NCI-H2029 treated with DMSO at 0.1 percent for 48 hours (cell line): ENCODE measurements at places on chromosomes 3 and 15.

- DNase-seq, result no peak
Measured at GRCh38 chr3:135598597-135598996, 366.9 kb upstream of the PPP2R3A start.

GRCh38 chr3:135756106-135756668 lies 209.3 kb upstream of the PPP2R3A start:
- no peak for DNase-seq

DNA sequence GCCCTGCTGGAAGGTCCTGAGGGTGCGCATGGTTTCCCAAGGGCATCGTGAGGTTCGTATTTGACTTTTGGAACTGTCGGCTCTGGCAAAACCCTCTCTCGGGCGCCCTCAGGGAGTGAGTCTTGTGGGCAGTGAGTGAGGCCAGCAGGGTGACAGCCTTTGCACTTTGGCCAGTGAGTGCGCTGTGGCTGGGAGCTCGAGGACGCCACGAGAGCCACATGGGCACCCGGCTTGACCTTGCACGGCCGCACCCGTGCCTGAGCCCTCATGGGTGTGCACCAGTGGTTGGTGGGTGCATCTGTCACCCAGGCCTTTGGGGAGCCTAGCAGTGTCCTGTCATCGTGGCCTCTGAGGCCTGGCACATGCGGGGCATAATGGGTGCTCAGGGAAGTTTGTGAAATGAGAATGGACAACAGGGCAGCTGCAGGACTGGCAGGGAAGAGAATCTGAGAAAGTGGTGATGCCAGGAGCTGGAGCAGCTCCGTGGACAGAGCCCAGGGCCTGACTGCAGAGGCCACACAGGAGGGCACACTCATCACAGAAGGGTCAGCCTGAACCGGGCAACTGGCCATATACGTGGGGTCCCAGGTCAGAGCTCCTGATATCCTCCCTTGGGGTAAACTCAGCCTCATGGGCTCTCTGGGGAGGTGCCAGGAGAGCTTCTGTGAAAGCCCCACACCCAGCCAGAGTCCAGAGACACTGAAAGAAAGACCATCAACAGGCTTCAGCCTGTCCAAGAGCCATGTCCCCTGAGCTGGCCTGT lies 30.4 kb upstream of the SNRPA1 start:
- DNase-seq, result no peak

DNA sequence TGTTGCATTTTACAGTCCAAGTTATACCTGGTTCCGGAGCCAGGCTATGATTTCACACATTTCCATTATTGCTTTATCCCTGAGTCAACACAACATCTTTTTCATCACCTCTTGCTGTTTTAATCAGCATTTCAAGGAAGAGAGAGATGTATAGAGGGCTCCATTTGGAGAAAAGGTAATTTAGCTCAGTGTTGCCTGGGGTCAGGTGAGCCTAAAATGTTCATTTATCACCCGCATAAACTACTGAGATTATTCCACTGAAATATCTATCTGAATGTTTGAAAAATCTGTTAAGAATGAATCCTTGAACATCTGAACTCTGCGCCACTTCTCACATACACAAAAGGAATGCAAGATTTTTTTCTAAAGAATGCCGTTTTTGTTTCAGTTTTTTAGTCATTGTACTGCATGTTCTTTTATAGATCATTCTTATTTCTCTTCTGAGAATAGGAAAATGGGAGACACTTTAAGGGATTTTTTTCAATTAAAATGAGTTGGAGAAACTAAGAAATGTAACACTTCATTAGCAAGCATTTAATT lies 51.5 kb upstream of the AGTR1 start:
- DNase-seq, result no peak

GRCh38 chr15:99703603-99704443 lies 29.4 kb downstream of the LYSMD4 start:
- DNase-seq, result no peak

- no peak for DNase-seq
Measured at GRCh38 chr15:56040081-56041035, 46.9 kb upstream of the NEDD4 start.

- DNase-seq, result no peak
Measured at GRCh38 chr15:96209285-96209735, 121.2 kb upstream of the NR2F2 start.

GRCh38 chr3:153273217-153273616 lies 111.2 kb downstream of the RAP2B start:
- DNase-seq, result no peak

GRCh38 chr3:180911876-180912303 lies 580 bp upstream of the FXR1 start:
- no peak for DNase-seq

DNA sequence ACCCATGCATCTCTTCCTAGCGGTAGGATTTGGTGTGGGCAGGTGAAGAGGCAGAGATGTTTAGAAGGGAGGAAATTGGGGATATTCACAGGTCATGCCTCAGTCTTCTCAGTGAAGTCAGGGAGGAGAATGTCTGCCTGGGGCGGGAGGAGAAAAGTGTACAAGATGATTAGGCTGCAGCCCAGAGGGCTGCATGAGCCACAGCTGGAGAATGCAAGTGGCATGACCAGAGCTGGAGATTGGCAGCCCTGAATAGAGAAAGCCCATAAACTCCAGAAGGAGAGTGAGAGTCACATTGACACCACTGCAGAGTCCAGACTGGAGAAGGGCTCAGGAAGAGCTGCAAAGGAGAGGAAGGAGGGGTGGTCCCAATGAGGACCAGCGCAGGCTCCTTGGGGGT lies 22.6 kb downstream of the PDHB start:
- DNase-seq, result no peak

GRCh38 chr3:170059447-170059846 lies 21.7 kb downstream of the GPR160 start:
- no peak for DNase-seq

GRCh38 chr3:148280623-148281242 lies 417.0 kb upstream of the AGTR1 start:
- DNase-seq, result no peak

DNA sequence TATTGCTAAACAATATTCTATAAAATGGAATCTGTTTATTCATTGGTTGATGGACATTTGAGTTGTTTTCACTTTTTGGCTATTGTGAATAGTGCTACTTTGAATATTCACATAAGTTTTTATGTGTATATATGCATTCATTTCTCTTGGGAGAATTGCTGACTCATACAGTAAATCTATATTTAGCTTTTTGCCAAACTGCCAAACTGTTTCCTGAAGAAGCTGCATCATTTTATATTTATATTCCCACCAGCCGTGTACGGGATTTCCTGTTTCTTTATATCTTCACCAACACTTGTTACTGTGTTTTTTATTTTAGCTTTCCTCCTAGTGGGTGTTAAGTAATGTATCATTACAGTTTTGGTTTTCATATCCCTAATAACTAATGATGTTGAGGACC lies 12.5 kb upstream of the TCAIM start:
- no peak for DNase-seq

DNA sequence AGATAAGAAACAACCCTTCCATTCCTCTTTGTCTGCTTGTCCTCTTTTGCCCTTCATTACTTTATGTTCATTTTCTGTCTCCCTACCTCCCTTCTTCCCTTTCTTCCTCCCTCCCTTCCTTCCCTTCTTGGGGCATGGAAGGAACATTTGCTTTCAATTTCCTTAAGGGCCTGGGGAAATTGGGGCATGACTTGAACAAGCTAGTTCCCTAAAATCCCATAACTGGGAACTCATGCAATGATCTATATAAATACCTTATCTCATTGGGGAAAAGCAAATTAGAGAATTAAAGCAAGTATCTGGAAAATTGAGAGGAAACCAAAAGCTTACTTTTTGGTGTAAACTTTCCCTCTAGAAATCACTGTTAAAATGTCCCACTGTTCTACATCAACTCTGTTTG lies 35.7 kb downstream of the BOC start:
- no peak for DNase-seq

DNA sequence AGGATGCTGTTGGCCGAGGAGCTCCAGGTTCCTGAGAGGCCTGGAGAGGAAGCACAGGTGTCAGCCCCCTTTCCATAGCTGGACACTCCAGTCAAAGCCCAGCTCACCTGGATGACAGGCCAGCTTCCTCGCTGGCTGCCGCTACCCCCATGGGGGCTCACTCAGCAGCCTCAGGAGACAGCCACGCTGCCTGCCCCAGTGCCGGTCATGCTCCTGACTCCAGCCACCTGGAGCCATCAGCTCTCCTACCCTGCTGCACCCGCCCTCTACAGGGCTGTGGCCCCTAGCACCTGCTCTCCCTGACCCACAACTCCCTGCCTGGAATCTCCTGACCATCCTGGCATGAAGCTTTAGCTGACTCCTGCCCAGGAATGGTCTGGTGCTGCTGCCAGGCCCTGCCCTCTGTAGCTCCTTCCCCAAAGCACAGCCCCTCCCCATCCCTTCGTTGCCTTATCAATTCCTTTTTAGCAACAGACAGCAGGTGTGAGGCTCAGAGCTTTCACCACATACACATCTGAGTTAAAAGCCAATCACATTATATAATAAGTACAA lies 94.2 kb downstream of the NUP210 start:
- no peak for DNase-seq

DNA sequence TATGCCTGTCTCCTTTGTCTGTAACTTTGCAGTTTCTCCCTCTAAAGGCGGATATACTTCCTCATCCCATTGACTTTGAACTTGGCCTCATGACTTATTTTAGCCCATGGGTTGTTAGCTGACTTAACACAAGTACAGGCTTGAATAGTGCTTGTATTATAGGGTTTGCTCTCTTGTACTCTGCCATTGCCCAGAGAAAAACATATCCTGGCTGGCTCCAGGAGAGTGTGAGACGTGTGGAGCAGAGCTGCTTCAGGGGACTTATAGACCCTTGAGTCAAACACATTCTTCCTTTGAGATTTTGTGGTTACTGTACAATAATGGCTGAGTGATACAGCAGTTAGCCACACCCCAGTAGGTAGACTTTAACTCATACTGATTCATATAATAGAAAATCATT lies 124.0 kb downstream of the RAP2B start:
- no peak for DNase-seq

DNA sequence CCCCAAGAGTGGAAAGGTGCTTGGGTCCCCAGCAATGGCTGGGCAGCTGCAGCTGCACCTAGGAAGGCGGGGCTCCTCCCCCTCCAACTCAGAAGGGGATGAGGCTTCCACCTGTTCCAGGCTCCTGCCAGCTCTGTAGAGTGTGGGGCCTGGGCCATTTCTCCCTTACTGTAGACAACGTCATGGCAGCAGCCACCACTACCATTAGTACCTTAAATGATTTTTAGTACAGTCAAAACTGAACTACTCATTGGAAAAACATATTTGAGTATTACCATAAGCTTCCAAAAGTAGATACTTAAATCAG lies 1274.2 kb upstream of the GBE1 start:
- DNase-seq, result no peak

DNA sequence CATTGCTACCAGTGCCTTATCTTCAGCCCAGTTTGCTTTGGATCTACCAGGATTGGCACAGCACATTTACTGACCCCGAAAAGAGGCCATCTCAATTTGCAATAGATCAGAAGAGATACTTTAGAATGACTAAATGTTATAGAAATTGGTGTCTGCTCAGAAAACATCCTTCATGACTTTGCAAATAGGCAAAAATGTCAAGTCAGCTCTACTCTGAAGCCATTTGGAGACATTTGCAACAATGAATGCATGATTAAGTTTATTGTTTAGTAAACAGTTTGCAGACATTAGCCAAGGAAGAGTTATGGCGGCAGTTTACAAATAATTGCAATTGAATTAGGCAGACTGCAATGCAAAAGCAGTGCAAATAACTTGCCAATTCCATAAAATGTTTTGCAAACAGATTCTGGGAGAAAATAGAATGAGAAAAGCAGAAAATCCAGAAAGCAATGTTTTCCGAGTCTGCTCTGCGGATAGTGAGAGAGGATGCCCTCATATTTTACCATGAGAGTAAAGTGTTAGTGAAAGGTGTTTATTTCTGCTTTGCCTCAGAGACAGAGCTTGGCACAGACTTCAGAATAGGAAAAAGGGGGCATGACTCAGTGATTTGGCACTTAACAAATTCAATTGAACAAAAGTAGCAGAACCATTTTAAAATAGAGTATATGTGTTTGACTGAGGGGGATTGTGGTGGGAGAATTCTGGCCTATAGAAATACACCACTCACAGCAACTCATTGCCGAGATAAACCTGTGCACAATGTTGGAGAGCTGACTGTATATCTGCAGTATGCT lies 334.9 kb upstream of the NR2F2 start:
- no peak for DNase-seq

GRCh38 chr3:95197661-95198060 lies 1134.8 kb downstream of the NSUN3 start:
- no peak for DNase-seq

DNA sequence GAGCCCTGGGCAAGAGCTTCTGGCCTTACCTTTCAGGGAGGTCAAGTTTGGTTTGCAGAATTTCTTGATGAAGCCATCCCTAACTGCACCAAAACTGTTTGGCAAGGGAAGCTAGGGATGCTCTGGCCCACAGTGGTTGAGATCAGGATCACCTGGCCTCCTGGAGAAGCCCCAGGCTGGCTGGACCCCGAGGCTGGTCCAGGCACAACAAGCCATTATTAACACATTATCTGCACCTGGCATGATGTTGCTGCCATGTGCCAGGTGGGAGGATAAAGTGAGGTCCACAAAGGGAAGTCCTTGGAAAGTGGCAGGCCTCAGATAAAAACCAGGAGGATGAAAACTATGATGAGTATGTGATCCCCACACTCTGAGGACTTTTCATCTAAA lies 35.9 kb upstream of the DUSP7 start:
- DNase-seq, result no peak

- DNase-seq, result no peak
Measured at GRCh38 chr3:31442755-31443154, 90.0 kb upstream of the STT3B start.

DNA sequence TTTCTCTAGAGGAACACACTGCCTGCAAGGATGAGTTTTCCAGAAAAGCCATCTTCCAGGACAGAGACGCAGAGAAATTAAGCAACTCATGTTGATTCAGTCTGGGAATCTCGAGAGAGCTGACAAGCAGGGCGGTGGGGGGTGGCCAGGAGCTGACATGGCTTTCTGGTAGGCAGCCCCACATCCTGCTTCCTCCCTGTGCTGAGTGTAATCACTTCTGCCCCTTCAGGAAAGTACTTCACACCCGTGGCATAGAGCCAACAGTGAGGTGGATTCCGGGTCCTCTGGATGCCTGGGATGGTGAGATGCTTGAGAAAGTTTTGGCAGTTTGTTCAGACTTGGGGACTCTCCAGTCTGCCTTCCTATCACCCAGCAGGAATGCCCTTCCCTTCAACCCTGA lies 221.1 kb downstream of the SLCO3A1 start:
- DNase-seq, result no peak

DNA sequence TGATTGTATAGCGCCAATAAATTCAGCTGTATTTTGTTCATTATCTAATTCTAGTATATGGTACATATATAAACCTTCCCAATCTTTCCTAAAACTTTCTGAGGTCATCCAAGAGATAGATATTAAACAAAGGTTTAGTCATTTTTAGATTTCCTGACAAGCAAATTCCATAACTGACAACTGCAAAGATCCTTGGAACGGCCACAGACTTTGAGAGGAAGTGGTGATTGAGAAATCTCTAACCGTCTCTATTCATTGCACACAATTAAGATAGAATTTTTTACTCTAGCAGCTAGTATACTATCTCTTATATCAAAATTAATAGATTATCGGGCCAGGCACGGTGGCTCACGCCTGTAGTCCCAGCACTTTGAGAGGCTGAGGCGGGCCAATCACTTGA lies 4.7 kb downstream of the CSNK1G1 start:
- DNase-seq, result no peak
